ENCODE measurements at places on chromosomes 16 and 17.

- peak; percentile 14 for DNase-seq
Measured at GRCh38 chr16:17177959-17178905, 292.5 kb downstream of the XYLT1 start.

DNA sequence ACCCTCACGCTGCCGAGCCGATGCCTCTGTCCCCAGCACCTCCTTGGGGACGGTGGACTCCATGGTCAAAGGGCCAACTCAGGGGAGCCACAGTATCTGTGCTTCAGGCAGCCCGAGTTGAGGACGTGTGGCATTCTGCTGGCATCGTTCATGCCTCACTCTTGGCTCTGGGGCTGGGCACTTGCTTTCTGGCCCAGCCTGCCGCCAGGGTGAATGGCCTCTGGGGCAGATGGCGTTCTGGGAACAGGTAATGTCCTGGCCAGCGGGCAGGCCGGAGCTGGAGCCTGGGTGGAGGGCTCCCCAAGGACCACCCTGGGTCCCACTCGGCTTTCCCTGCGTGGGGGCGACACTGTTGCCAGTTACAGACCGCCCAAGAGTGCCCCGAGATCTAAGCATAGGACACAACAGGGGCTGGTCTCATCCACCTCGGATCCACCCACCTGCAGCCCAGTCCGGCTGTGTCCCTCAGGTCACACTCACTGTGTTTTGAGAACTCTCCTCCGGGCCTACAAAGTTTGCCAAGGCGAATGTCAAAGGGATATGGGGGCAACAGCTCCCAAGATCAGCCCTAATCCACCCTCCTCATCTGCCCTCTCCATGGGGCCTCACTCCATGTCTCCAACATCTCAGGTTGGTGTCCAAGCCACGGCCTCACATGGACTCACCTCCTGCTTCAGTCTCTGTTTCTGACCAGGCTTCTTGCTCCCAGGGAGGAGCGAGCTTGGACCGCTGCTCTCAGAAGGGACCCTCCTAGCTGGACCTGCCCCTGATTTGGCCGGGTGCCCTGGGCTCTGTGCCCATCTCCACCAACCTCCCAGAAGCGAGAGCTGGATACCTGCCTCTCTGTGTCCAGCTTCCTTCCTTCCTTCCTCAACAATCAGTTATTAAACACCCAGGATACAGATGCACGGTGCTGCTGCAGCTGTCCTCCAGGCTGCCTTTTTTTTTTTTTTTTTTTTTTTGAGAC, 60.8 kb downstream of the TMEM235 start:
- no peak for DNase-seq

DNA sequence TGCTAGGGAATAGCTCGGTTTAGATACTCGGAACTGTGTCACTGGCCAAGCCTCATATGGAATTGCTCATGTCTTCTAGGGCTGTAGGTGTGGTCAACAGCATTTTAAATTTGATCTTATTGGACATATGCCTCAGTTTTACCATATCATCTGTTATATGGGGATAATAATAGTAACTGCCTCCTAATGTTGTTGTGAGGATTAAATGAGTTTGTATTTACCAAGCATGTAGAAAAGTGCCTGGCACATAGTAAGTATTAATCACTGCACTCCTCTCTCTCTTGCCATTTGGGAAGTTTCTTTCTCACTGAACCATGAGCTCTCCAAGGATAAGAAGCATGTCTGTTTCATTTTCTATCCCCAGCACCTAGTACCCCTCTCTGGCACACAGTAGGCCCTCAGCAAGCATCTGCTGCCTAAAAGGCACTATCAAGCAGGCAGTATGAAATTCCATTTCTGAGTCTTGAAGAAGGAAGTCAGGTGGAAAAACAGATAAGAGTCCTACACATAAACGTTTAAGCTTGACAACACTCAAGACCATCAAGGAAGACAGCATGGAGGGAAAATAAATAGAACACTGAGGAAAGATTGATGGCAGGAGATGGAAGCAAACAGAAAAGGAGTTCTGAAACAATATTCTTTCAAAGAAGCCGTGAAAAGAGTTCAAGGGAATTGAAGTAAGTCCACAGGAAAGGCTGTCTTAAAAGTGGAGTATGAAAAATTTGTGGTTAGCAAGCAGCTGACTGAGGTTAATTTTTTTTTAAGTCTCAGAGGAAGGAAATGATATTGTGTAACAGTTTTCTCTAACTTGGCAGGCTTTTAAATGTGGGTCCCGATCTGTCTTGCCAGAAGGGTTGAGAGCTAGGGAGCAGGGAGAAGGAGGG, 2.2 kb upstream of the ATP6V0A1 start:
- DNase-seq: peak; percentile 89

- peak; percentile 76 for DNase-seq
Measured at GRCh38 chr17:7296189-7296861, 1.9 kb upstream of the YBX2 start.

- DNase-seq: no peak
Measured at GRCh38 chr16:57556941-57557541, 14.6 kb downstream of the ADGRG5 start.

DNA sequence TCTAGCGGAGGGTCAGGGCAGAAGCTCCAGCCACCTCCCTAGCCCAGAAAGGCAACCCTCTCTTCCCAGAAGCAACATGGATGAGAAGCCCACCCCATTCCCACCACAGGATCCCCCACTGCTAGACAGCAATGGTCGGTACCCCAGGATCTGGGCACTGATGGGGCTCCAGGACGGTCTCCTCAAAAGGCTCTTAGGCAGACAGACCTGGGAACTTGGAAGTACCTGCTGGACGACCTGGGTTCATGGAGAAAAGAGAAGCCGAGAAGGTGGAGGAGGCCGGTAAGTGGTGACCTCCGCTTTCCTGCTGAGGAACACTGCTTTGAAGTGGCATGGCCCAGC, 96.6 kb downstream of the TBC1D16 start:
- DNase-seq: no peak

DNA sequence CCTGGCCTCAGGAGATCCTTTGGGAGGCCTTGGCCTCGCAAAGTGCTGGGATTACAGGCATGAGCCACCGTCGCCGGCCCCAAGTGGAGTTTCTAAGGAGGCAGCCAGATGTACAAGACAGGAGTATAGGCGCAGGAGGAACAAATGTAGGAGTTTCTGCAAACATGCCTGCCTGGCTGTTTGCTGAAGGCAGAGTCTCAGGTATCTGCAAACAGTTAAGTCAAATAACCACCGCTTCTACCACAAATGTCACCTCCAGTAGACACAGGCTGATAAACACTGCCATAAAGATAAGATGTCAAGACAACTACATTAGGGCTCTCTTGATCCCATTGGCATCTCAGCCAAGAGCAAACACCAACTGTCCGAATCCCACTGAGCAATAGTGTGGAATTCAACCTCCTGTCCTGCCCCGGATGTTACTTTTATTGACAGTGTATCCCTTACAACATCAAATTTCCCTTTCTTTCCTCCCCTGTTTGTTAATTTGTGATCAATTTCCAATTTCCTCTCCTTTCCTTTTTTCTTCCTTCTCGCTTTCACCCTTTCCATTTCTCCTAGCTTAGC, 5.6 kb upstream of the COG1 start:
- no peak for DNase-seq

DNA sequence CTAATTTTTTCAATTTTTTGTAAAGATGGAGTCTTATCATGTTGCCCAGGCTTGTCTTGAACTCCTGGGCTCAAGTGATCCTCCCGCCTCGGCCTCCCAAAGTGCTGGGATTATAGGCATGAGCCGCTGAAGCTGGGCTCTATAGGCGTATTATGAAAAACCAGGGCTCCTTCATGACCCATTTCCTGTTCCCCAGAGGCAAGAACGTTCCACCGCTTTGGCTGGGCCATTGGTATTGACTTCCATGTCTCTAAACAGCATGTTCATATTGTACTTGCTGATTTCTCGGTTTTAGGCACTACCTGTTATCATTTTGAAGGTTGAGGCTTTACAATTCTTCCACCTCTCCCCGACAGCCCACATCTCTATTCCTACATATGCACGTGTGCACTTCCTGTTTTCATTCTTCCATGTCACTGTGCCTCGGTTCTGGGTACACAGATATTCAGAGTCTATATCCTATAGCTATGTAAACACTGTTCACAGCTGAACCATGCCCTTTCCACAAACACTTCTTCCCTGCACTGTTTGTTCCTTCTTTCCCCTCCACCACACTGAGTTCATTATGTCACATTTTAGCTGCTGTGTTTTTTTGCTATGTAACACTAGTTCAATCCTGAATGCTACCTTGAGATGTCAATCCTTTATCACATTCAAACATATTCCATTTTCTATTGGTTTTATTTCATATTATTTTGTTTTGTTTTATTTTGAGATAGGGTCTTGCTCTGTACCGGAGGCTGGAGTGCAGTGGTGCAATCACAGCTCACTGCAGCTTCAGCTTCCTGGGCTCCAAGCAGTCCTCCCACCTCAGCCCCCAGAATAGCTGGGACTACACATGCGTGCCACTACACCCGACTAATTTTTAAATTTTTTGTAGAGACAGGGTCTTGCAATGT, 16.8 kb upstream of the MAPK3 start:
- DNase-seq: no peak

DNA sequence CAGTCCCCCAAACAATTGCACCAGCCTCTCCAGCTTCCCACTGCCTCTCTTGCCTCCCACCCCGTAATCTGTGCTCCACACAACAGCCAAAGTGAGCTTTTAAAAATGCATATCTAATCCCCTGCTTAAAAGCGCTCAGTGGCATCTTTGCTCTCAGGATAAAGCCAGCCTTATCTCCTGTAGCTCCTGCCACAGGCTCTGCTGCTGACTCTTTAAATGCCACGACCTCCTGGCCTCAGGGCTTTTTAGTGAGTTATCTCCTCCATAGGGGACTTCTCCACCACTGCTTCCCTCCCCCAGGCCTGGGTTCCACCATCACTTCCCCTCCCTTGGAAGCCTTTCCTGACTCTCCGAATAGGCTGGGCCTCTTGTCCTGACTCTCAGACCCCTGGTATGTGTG, 98.6 kb downstream of the GNAO1 start:
- DNase-seq: no peak

DNA sequence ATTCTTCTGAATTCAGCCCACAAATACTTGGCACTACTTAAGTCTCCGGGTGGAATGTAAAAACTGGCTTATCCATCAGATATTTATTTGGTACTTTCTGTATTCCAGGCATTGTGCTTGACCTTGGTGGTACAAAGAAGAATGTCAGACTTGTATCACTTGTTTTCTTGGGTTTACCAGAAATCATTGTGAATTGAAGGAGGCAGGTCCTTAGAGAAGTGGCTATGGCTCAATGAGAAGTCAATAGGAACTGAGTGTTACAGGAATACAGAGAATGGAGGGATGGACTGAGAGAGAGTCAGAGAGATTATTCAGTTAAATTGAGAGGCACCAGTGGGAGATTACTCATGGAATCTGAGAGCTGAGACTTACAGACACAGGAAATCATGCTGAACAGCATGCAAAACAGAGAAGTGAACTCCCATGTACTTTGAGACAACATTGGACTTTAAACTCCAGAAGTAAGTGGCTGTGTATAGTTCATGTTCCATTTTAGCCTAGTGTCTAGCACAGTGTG, 704.1 kb downstream of the CDH11 start:
- DNase-seq: peak; percentile 90

- no peak for DNase-seq
Measured at GRCh38 chr17:8930649-8931048, 34.9 kb downstream of the PIK3R5 start.

GRCh38 chr17:68611353-68612208, 10.4 kb upstream of the FAM20A start:
- DNase-seq: no peak

DNA sequence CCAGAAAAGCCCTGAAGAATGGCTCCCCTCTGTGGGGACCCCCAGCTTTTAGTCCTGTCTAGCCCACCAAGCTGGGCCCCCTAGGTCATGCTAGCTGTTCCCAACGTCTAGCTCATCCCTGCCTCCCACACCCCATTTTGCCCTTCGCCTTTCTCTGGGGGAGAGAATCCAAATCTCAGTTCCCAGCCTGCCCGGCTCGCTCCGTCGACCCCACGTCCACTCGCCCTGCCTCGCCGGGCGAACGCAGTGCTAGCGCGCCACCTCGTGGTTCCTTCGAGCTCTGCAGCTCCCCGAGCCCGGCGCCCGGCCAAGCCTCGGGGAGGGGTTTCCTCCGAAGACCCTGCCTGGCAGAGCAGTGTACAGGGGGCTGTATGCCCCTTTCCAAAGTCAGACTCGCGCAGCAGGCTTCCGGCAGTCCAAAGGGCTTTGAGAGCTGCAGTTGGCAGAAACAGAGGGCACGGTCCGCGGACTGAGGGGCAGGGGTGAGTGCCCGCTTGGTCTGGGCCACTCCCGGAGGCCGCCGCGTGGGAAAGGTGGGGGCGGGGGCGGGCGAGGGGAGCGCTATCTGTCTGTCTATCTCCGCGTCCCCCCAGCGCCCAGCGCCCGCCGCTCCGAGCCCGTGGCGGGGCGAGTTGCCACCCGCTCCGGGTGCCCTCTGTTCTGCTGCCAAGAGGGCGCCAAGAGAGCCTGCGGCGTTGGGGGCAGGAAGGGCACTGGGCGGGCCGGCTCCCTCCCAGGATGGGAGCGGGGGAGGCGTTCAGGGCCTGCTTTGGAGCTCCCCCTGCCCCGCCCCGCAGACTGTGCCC, 1.7 kb upstream of the DLX3 start:
- DNase-seq: peak; percentile 24

DNA sequence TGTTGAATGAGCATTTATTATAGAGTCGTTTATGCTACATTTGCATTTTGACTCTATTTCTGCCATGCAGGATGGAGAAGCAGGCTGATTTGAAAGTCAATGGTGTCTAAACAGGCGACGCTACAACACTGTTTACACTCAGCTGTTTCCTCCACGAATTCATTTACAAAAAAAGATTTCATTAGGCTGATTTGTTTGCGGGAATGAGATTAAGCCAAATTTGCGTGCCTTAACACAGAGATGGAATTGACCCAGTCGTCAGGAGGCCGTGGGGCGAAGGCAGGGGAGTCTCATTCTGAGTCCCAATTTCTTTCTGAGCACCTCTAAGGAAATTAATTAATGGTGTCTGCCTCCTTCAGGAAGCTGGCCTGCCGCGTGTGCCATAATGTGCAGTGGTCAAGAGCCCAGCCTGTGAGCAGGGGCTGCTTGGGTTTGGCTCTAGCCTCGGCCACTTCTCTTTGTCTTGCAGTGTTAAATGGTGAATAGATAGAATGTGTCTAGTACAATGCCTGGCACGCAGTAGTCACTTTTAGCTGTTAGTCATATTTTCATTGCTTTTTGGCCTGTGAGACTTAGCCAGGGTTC, 88.6 kb upstream of the NKD1 start:
- DNase-seq: no peak

- DNase-seq: no peak
Measured at GRCh38 chr16:58426966-58427365, 34.7 kb downstream of the GINS3 start.

- DNase-seq: no peak
Measured at GRCh38 chr17:28501421-28502284, 4.5 kb upstream of the FOXN1 start.

GRCh38 chr17:82297280-82297713, 20.1 kb downstream of the CD7 start:
- DNase-seq: peak; percentile 56

Measured in fibroblast of the aortic adventitia (primary cell).